ENCODE measurements at places on chromosomes 5 and 9.

GRCh38 chr9:137879566-137880150 is 2.1 kb downstream of the CACNA1B start:
- no peak for DNase-seq

- no peak for DNase-seq
Observed at GRCh38 chr5:44183753-44184152, 205.5 kb downstream of the FGF10 start.

- no peak for DNase-seq
Observed at GRCh38 chr9:86921151-86921923, 26.0 kb downstream of the GAS1 start.

GRCh38 chr5:60482301-60482700 is 217.7 kb downstream of the DEPDC1B start:
- no peak for DNase-seq

GRCh38 chr5:175701797-175702196 is 43.9 kb downstream of the HRH2 start:
- DNase-seq, result no peak
